ENCODE measurements at places on chromosomes 6 and 20. TPM values are rescaled to one million over a fixed set of nuclear protein-coding genes. Genes with fewer than 3 reads are reported as not detected.

TULP4 gene
- total RNA-seq, result 24.9 TPM

RIPOR2 gene
- total RNA-seq, result not detected

TNXB gene
- 0.10 TPM for total RNA-seq

MCCD1 gene
- not detected for total RNA-seq

SULF2 gene
- total RNA-seq, result 5.6 TPM

GLP1R gene
- not detected for total RNA-seq

DLK2 gene
- 3.8 TPM for total RNA-seq

PARD6B gene
- 2.1 TPM for total RNA-seq

BHLHE23 gene
- total RNA-seq, result not detected
